ENCODE measurements at places on chromosomes 11 and 22.

- no peak for DNase-seq
These were observed 109.7 kb upstream of the CTSC start for GRCh38 chr11:88447281-88447680.

DNA sequence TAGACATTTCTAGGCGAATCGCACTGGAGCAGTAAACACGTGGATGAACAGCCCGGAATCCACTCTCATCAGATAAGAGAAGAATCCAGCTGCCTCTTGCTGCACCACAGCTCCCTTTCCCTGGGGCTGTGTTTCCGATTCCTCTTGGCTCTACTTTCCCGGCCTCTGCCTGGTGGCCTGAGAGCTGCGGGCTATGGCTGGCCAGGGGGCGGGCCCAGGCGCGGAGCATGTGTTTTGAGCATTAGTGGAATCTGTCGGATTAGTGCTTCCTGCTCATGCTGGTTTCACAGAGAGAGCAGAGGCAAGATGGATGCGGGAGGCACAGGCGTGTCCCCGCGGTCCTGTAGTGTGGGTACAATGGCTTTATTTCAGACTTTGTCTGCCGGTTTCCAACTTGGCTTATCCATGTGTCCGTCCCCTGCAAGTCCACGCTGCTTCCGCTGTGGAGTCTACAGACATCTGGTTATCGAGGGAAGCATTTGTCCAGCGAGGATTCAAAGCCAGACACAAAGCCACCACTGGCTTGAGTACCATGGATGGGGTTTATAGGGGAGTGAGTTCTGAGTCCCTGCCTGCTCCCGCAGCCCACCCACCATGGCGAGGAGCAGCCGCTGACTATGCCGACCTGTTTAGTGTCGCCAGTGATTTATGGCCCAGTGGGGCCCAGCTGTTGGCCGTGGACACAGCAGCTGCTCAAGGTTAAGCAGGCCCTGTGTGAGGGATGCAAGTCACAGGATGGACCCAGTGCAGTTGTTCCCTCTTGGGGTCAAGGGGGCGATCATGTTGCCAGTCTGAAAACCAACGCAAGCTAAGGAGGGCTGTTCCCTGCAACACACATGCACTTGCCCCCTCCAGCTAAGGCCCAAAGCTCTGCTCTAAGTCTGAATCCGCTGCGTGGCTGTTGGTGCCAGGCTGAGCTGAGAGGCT lies 43.3 kb upstream of the EP300 start:
- DNase-seq: peak; percentile 79

DNA sequence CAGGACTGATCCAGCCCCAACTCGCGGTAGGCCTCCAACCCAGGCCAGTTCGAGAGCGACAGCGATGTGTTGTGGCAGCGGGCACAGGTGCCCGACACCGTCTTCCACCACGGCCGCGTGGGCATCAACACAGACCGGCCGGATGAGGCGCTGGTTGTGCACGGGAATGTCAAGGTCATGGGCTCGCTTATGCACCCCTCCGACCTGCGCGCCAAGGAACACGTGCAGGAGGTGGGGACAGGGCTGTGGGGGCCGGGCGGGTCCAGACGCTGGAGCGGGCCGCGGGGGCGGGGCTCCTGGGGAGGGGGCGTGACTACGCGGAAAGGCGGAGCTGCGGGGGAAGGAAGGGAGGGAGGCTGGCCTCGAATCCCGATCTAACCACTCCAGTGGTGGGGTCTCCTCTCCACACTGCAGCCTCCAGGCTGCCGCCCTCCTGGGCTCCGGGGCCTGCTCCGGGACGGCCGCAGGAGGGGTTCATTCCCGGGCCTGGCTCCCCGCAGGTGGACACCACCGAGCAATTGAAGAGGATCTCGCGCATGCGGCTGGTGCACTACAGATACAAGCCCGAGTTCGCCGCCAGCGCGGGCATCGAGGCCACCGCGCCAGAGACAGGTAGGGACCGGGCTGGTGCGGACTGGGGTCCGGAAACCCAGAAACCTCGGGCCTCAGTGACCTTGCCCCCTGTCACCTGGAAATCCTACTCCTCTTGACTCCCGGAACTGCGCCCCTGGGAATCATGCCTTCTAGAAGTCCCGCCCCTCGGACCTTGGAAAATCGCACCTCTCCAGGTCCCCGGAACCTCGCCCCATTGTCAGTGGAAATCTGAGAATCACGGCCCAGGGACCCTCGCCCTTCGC lies 14.9 kb downstream of the TMEM258 start:
- DNase-seq: no peak

GRCh38 chr22:45968751-45969413 lies 8.1 kb downstream of the WNT7B start:
- peak; percentile 24 for DNase-seq

DNA sequence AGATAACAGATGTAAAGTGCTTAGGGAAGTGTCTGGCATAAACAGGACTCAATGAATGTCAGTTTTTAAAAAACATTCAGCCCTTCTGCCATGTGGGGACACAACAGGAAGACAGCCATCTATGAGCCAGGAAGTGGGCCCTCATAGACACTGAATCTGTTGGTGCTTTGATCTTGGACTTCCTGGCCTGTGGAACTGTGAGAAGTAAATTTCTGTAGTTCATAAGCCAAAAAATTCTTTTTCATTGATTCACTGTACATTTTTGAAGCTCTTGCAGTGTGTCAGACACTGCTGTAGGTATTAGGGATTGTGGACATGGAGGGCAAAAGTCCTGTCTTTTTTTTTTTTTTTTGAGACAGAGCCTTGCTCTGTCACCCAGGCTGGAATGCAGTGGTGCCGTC lies 188.6 kb downstream of the HIPK3 start:
- DNase-seq: no peak

Measured in AG09309 (cell line).